ENCODE measurements at places on chromosomes 4 and X. TPM values are rescaled to one million over a fixed set of nuclear protein-coding genes. Genes with fewer than 3 reads are reported as not detected.

The KIF4A gene
- 7.2 TPM for total RNA-seq

The MAGEB2 gene
- total RNA-seq: not detected

- DNase-seq: no peak
Observed at GRCh38 chr4:80184053-80184824, 13.1 kb upstream of the PRDM8 start.

DNA sequence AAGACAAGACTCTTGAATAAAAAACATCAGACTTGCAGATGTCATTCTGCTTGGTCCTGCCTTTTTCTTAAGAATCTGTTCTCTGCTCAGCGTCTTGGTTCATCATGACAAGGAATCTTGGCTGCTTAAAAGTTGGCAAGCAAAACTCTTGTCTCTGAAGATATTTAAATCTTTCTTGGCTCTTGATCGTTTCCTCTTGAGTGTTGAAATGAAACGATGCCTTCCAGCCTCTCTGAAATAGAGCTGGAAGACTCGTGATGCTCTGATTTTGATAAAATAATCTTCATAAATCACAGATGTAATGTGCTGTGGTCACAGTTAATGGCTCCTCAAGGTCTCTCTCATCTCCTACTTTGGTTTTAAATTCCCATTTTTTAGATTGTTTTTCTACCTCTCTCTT lies 39.9 kb upstream of the TMEM192 start:
- DNase-seq: peak; percentile 41

The GLRA3 gene
- 0.16 TPM for total RNA-seq

DNA sequence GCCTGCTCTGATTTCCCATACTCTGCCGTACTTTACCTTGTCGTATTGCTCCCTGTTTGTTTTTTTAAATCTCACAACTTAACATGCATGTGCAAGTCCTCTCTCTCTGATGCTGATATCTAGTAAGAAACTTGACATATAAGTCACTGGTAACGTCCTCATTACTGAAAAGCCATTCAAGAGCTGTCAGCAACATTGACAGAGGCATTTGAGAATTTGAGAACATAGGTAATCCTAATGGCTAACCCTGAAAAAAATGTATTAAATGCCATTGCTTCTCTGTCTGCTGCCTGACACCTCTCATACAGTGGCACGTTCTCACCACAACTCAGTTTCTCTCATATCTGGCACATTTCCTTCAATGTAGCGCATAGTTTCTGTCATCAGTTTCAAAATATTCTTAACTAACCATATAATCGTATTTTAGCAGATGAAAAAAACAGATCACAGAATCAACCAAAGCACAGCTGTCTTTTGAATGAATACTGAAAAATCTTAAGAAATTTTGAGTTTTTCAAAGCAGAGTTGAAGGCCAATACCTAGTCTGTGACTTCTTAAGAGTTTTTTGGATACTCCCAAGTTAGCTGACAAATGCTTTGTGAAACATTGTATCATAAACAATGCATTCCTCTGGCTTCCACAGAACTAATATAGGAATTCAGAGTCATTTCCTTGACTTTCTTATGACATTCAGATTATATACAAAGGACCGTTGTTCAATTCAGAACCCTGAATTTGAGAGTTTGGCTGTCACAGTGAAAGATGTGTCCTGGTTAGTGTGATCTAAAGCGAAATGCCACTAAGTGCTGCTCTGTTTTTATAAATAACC lies 996.4 kb downstream of the C4orf33 start:
- DNase-seq: no peak

The TBC1D8B gene
- total RNA-seq: 44.0 TPM

The GNRHR gene
- total RNA-seq: not detected

DNA sequence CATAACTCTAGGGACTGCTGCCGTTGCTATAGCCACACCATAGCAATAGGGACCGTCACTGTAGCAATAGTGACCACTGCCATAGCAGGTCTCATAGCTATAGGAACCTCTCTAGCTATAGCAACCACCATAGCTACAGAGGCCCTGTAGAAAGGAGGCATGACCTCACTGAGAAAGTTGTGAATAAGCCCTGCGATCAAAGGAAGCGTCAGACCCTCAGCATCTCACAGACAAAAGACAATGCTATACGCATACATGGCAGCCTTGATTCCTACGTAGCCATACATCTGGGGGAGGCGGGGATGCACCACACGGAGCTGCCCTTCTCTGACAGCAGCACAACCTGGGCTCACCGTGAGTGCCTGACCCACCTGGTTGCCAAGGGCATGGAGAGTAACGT lies 88.5 kb downstream of the MTMR1 start:
- no peak for DNase-seq

DNA sequence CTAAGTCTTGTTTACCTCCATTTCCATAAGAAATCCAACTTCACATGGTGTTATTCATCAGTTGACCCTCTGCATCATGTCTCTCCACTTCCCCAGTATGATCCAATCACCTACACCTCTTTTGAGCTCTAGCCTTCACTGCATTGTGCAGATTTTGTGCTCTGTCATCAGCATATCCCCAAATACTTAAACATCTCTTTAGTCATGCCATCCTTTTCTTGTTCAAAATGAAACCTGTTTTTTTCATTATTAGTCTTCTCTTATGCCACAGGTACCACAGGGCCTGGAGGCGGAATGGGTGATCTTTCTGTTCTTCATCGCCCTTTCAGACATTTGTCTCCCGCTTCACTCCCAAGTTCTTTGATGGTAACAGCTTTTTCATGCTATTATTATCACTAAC lies 382.7 kb upstream of the GALNTL6 start:
- no peak for DNase-seq

DNA sequence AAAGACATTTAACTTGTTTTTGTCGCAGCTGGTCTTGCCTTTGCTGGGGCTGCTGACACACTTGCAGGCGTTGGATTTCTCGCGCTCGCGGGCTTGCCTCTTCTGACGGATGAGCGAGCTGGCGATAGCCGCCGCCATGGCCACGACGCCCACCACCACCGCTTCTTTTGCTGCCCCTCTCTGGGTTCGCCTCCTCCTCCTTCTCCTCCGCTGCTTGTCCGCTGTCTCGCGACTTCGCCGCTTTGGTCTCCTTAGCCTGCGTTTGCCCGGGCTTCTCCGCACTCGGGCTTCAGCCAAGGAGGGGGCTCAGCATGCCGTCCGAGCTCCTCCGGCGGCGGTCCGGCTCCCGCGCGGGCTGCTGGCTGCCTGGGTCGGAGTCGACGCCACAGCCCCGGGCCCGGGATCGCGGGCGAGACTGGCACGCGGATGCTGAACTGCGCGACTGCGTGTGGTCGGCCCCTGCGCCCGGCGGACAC lies 613 bp downstream of the FGF13 start:
- no peak for DNase-seq

DNA sequence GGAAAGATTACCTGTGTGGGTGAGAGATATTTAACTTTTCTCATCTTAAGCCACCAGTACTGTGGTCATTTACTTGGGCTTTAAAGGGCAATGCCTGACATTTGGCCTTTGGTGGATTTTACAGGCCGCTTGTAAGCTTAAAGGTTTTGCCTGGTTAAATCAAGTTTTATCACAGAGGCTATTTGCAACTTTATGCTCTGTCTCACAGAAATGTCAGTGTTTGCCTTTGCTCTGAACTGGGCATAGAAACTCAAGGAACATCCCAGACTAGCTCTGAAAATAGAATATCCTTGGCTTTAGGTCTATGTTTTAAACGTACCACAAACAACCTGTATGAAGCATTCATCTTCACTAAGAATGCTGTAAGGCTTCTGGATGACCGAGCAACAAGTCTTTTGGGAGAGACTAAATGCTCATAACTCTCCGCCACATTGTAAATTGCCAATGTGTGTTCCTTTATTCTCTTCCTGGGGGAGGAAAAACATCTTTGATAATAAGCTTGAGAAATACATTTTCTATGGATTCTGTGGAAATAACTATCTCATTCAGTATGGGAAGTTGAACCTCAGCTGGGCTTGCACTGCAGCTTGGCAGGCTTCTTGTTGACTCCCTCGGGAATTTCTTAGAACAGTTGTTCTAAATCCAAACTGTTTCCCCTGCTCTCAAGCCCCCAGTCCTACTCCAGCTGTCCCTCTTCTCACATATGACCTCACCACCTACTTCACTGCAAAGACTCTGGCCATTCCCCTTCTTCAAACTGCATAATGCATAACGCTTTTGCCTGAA lies 105.8 kb upstream of the WDR44 start:
- no peak for DNase-seq

The RS1 gene
- total RNA-seq: not detected

- DNase-seq: no peak
Observed at GRCh38 chr4:174084981-174085380, 198.5 kb downstream of the FBXO8 start.

The LANCL3 gene
- total RNA-seq: 0.63 TPM

- DNase-seq: no peak
Observed at GRCh38 chr4:150299816-150300215, 221.6 kb downstream of the DCLK2 start.

- peak; percentile 39 for DNase-seq
Observed at GRCh38 chrX:154918060-154918483, 31.9 kb downstream of the F8A1 start.

- DNase-seq: no peak
Observed at GRCh38 chr4:109334129-109335105, 32.0 kb upstream of the COL25A1 start.

DNA sequence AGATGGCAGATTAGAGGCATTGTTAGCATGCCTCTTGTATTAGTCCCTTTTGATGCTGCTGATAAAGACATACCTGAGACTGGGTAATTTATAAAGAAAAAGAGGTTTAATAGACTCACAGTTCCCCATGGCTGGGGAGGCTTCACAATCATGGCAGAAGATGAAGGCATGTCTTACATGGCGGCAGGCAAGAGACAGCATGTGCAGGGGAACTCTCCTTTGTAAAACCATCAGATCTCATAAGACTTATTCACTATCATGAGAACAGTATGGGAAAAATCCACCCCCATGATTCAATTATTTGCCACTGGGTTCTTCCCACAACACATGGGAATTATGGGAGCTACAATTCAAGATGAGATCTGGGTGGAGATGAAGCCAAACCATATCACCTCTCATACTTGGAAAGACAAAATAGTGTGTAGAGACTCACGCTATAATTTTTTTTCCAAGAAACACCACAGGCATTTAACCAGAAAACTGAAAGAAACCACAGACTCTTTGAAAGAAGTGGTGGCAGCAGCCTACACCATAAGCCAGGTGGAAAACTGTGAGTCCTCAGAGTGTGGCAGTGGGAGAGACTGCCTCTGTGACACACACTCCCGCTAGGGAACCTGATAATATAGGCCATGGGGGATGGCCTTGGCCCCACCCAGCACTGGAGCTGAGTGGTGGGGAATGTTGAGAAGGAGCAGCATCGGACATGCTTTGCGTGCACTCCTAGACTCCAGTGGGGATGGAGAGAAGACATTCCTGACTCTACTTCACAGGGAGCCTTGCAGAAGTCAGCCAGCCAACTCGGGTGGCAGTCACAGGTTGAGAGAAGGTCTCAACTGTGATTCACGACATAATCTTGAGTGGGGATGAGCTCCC lies 51.5 kb downstream of the SLC2A9 start:
- DNase-seq: no peak

DNA sequence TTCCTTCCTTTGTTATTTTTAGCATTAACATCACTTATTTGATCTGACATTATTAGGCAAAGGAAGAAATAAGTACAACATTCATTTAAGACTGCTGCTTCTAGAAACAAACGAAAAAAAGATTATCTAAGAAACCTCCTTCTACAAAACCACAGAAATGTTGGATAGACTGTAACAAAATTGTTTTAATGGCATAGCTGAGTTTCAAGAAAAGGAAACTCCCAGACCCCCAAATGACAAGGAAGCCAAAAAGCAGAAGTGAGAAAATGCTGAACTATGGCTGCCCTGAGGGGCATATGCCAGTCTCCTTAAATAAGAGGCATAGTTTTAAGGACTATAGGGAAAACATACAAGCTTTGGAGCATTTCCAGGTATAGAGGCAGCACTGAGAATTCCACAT lies 1431.6 kb upstream of the TENM3 start:
- no peak for DNase-seq

GRCh38 chr4:161188578-161188977 lies 975.2 kb downstream of the FSTL5 start:
- no peak for DNase-seq

The SNCA gene
- total RNA-seq: 24.4 TPM

The C4orf46 gene
- 37.5 TPM for total RNA-seq

The SPANXC gene
- total RNA-seq: not detected

- DNase-seq: no peak
Observed at GRCh38 chr4:101846550-101846949, 56.0 kb downstream of the BANK1 start.

- no peak for DNase-seq
Observed at GRCh38 chr4:186144946-186145569, 40.6 kb downstream of the FAM149A start.

The LYAR gene
- 9.1 TPM for total RNA-seq

The F8 gene
- 10.1 TPM for total RNA-seq

DNA sequence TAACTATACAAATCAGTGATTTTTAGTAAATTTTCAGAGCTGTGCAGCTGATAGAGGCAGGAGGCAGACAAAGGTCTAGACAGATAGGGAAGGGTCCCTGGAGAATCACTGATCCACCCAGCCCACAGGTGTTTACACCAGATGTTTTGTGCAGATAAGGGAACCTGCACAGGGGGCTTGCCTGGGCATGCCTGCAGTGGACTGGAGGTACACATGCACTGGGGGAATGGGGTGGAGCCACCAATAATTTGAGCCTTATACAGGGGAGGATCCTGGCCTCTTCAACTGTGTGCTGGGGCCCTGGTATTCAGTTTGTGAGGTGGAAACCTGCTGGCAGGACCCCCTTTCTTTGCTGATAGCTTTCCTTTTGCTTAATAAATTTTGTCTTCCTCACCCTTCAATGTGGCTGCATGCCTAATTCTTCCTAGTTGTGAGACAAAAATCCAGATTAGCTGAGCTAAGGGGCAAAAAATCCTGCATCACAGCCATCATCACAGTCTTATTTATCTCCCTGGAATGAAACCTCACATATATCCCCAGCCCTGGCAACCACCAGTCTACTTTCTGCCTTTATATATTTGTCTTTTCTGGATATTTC lies 102.8 kb downstream of the KDM6A start:
- no peak for DNase-seq

- DNase-seq: no peak
Observed at GRCh38 chr4:154574311-154574710, 11.5 kb downstream of the FGB start.

- no peak for DNase-seq
Observed at GRCh38 chr4:83917572-83917971, 381.7 kb downstream of the GPAT3 start.

The RHOXF2 gene
- total RNA-seq: not detected

GRCh38 chr4:858831-859451 lies 33.0 kb upstream of the CPLX1 start:
- DNase-seq: no peak

Measured in urinary bladder (tissue), 4 donors.